Nucleus accumbens (tissue), 56 donors: ENCODE measurements at places on chromosomes 6 and 20.

DNA sequence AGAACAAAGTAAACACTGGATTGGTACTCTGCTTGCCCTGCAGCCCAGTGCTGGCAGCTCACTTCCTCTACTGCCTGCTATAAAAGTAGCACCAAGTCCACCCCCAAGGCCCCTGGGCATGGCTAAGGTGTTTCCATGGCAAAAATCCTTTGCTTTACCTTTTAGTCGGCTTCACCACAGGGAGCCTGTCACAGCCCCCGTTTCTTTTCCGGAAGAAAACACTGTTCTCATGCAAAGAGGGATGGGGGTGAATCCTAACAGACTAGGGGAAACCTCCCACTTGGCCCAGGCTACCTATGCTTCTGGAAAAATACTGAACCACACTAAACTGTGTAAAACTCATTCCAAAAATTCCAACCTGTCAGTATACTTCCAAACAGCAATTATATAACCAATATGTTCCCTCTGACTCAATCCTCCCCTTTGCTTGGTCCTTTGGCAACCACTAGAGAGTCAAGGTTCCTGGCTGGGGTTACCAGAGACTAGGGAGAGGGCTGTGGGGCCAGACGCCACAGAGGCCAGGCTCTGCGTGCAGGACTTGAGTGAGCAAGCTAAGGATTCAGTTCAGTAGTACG, 16.1 kb downstream of the PPIL1 start:
- peak; percentile 46 for DNase-seq

DNA sequence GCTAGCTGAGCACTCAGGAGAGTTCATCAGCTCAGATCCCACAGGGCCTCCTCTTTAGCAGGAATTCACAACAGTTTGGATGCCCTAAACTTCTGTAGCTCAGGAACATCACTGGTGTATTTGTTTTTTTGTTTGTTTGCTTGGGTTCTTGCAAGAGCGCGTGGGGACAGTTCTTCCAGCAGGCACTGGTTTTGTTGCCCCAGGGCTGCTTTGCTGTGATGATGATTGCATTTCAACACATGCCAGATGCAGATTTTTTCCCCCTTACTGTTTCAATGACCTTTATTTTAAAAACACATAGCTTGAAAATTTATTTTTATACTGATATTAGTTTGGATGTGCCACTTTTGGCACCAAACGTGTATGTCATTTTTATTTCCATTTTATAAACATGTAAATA, 77.1 kb downstream of the DHX35 start:
- no peak for DNase-seq

GRCh38 chr6:54431466-54431865, 123.2 kb downstream of the TINAG start:
- no peak for DNase-seq

DNA sequence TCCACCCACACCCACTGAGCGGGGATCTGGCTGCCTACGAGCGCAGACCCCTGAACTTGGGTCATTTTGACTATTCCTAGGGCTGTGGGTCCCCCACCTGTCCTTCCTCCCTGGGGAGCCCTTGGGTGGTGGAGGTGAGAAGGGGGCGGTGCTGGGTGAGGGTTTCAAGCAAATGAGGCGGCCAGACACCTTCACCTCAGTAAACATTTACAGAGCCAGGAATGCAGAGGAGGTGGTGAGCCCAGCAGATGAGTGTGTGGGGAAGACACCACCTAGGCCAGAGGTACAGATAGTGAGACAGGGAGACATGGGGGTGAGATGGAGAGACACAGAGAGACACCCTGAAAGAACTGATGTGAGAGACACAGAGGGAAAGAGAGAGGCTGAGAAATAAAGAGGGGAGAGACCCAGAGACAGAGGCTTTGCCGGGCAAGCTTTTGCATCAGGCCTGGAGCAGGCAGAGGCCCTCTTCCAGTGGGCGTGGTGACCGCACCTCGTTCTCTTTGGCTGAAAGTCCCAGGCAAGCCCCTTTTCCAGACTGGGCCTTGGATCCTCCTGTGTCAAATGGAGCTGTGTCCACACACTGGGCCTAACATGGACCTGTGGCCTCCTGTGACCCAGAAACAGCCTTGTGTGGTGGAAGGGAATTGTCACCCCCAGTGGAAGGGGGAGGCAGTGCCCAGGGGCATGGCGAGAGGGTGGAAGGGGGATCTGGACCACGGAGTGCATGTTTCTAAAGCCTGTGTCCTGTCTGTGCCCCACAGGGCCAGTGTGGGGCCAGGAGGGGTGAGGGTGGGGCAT, 29.7 kb downstream of the CEBPB start:
- no peak for DNase-seq

DNA sequence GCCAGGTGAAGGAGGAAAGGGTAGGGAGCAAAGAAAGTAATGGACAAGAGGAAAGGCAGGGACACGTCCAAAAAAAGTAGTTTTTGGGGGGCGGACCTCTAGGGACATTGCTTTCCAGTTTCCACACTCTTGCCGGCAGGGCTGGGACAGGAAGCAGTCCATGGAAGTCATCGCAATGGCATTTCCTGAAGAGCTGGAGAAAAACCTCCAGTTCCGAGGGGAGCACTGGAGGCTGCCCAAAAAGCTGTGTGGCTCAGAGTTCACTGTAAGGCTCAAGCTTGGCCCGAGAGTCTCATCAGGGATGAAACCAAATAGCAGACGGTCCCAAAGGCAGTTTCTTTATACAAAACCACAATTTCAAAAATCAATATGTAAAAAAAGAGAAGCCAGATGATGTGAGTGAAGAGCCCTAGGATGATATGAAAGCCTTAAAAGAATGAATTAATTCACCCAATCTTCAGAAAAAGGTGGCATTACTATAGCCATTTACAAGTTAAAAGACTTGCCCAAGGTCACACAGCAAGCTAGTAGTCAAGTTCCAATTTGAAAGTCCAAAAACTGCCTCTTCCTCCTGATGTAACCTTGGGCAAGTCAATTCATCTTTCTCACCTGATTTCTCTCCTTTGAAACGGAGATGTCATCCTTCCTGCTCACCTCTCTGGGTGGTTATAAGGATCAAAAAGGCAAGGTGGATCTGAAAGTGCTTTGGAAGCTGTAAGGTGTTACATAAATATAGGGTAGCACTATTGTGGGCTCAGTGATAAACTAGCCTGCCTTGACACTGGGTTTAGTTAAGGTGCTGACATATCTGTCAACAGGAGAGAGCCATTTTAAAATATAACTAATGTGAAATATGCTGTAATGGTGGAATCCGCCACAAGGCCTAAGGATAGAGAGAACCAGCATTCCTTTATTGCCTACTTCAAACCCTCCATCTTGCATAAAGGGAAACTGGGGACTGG, 9.1 kb downstream of the BCL2L1 start:
- DNase-seq = no peak

DNA sequence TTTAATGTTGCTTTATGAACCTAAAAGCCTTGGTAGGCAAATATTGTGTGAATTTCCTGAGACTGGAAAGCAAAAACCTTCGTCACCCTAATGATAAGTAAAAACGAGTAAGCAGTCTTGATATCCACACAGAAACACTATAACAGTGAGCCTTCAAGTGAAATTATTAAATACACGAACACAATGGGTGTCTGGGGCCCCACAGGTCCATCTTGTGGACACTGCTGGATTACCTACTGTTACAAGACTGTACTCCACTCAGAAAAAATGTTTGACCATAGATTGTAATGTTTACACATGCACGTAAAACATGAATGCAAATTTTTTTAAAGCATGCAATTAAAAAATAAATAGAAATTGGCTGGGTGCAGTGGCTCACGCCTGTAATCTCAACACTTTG, 466.9 kb downstream of the CD83 start:
- no peak for DNase-seq

GRCh38 chr6:18380158-18380836, 6.9 kb upstream of the RNF144B start:
- DNase-seq = no peak

GRCh38 chr6:82361631-82362030, 2.0 kb upstream of the TPBG start:
- DNase-seq = peak; percentile 20

DNA sequence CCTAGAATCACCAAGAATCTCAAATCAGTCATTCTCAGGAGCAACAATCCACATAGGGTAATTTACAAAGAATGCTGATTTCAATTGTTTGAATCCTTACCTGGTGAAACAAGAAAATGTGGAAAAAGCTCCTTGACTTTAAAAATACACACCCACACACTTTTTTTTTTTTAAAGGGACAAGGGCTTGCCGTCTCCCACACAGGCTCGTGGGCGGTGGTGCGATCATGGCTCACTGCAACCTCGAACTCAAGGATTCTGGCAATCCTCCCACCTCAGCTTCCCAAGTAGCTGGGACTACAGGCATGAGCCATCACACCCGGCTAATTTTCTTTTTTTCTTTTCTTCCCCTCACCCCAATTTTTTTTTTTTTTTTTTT, 30.7 kb downstream of the PARD6B start:
- no peak for DNase-seq

- no peak for DNase-seq
These were observed 11.6 kb downstream of the BACH2 start for GRCh38 chr6:90285042-90285481.

GRCh38 chr6:158622545-158623190, 21.9 kb downstream of the DYNLT1 start:
- no peak for DNase-seq

DNA sequence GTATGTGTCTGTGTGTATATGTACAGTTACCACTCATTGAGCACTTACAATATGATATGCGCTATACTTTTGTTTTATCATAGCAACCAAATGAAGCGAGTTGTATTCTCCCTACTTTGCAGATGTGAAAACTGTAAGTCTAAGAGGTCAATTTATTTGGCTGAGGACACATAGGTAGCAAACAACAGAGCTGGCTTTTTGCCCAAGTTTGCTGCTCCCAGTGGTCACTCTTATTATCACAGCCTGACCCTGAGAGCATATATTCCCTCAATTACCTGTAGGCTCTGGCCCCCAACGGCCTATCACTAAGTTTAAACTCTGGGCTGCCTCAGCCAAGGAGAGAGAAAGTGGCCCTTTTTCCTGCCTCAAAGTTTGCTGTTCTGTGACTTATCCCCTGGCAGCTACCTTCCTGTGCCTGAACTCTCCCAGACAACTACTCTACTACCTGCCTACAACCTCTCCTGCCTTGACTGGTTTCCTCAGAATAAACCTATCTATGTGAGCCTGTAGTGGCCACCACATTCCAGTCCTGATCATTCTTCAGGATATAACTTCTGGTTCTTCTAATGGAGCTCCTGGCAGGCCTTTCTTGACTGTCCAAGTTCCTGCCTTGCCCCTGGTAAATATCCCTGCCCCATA, 221.8 kb downstream of the FRK start:
- DNase-seq = no peak

DNA sequence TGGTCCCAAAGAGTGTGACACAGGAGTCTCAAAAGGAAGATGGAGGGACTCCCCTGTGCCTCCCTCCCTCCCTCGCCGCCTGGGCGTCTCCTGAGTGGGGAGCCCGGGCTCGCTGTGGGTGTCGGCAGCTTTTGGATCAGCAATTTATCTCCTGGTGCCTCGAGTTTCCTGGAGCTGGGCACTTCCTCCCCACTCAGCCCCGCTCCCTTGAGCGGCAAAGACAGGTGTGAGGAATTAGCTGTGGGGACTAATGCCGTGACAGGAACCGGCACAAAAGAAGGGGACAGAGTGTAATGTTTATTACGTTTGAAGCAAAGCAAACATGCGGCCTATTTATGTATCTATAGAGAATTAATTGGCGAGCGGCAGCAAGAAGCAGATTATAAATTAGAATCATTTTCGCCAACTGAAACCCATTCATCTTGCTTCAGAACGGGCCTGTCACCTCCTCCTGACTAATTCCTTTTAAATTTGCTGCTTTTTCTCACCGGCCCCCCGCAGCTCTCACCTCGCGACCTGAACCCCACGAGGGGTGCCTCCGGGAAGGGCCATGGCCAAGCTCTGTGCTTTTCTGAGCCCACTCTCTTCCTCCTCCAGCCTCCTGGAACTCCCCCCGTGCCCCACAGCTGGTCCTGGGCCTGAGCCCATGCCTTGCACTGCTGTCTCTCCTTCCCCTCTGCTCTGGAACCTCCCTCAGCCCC, 8.8 kb upstream of the CDH22 start:
- DNase-seq = no peak
